ENCODE measurements at places on chromosomes 13 and 19.
A peak's percentile ranks its signal among the peaks of the same experiment; 100 is the strongest.

DNA sequence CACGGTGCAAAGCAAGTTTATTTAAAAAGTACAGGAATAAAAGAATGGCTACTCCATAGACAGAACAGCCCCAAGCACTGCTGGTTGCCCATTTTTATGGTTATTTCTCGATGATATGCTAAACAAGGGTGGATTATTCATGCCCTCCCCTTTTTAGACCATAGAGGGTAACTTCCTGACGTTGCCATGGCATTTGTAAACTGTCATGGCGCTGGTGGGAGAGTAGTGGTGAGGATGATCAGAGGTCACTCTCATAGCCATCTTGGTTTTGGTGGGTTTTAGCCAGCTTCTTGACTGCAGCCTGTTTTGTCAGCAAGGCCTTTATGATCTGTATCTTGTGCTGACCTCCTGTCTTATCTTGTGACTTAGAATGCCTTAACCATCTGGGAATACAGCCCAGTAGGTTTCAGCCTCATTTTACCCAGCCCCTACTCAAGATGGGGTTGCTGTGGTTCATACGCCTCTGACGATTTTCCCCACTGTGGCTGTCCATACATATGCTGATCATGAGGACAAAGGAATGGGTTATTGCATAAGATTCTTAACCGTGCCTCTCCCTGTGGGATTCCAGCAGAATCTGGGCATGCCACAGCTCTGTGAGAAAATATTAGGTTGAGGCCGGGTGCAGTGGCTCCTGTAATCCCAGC, 36.9 kb upstream of the ZNF507 start:
- no peak for DNase-seq

GRCh38 chr19:12796146-12797071, 5.1 kb downstream of the JUNB start:
- peak; percentile 87 for DNase-seq

DNA sequence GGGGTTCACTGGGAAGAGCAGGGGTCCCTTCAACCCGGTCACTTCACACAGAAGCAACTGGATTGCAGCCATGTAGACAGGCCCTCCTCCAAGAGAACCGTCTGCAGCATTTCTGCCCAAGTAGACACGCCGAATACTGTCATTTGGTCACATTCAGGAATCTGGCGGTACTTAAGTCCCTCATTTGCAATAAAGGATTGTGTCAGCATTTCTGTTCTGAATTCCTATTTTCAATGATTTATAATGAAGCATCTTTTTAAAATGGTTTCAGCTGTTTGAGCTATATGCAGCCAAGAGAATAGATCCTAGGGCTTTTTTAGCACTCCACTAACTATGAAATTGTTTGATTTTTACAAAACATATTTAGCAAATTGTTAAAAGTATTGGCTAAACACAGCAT, 143.5 kb upstream of the SOX1 start:
- DNase-seq, result no peak

DNA sequence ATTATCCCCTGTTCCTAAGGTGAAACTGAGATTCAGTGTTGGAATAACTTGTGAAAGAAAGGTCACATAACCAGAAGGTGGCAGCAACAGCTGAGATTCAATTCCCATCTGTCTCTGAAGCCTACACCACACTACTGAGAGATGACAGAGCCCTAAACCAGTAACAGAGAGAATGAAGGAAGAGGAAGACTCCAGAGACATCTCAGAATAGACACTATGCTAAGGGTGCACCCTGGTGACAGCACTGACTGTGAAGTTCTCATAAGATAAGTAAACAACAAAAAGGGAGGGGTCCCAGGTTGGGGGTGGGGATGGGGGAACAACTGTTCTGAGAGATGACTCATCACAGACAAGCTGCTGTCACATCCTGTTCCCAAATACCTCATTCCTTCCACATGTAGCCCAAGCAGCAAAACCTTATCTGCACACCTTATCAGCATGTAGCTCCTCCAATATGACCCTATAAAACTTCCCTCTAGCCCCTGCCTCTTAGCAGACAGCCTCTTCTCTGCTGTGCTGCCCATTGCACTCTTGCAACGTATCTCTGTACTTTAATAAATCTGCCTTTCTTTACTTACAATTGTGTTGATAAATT, 46.5 kb downstream of the UTP14C start:
- DNase-seq, result peak; percentile 15

DNA sequence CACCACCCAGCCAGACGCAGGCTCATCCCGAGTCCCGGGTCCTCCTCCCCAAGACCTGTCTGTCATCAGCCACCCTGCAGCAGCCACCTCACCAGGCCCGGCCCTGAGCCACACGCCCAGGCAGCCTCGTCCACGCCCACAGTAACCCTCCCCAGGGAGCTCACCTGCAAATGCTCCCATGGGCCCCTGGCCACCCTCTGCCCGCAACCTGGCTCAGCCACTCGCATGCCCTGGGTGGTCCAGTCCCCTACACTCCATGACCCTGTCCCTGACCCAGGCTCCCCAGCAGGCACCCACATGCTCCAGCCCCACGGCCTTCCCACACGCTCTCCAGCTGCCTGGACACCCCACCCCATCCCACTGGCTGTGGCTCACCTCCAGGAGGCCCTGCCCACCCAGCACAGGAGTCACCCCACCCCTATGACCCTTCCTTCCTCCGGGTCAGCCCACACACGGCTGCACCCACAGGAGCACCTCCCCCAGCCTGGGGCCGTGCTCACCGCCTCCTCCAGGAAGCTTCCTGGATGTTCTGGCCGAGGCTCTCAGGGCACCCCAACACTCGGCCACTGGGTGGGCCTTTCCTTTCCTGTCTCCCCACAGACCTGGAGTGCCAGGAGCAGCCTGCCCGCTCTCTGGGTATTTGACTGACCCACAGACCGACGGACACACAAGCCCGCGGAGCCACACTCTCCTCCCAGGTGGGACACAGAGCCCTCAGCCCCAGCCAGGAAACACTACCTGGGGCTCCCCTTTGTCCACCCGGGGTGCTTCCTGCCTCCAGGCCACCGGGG, 3.6 kb downstream of the TMEM259 start:
- DNase-seq, result no peak
